ENCODE measurements at places on chromosomes 2 and 18.
A peak's percentile ranks its signal among the peaks of the same experiment; 100 is the strongest.

DNA sequence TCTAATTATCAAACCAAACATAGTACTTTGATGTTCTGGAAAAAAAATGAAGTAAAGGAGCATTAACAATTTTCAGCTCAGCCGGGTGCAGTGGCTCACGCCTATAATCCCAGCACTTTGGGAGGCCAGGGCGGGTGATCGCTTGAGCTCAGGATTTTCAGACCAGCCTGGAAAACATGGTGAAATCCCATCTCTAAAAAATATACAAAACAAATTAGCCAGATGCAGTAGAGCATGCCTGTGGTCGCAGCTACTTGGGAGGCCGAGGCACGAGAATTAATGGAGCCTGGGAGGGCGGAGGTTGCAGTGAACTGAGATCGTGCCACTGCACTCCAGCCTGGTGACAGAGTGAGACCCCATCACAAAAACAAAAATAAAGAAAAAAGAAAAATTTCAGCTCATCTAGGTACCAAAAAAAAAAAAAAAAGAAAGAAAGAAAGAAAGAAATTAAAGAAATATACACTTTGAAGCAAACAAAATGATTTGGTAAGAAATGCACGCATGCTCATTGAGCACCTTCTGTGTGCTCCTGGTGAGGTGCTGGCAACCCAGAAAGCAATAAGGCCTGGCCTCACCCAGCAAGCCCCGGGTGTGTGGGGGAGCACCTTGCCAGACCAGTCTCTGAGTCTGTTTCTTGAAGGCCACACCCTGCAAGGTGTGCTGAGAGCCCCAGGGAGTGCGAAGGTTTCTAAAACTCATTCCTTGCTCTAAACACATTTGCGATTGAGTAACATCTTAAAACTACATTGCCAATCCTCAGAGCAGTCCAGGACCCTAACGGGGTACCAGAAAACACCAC, 133.5 kb downstream of the TFCP2L1 start:
- no peak for DNase-seq

GRCh38 chr2:186605041-186605440, 15.2 kb downstream of the ITGAV start:
- DNase-seq, result no peak

GRCh38 chr2:25586726-25587144, 86.6 kb downstream of the DTNB start:
- DNase-seq, result no peak

DNA sequence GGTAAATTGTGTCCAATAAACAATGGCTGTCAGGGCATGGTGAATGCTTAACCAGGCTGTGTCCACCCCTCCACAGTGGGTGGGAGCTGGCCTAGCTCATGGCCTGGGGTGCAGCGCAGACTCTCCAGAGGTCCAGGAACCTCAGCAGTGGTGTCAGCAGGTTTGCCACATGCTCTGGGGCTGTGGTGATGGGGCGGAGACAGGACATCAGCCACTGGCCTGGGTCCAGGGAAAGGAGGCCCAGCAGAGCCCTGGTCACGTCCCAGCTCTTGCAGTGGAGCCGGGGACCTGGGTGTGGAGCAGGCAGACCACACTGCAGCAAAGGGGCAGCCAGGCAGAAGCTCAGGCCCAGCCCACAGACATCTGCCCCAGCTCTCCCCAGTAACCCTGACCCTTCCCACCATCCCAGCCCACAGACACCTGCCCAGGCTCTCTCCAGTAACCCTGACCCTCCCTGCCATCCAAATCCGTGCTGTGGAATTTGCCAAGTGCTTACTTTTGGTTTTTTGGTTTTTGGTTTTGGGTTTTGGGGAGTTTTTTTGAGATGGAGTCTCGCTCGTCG, 13.8 kb upstream of the KIF1A start:
- no peak for DNase-seq

DNA sequence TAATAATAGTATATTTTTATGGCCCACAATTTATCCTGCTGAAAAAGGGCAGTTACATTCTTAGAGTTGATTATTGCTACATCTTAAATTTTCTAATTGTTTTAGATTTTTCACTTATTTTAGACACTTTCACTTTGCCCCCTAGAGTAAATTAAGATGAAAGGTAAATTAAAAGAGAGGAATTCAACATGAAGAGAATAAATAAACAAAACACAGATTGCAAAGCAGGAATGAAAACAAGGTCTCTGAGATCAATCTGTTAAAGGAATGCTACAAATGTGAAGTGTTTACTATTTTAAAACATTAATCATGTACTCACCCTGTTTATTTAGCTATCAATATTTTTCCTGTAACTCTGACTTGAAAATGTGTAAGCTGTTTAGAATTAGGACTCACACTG, 113.5 kb upstream of the ETAA1 start:
- DNase-seq, result no peak

- DNase-seq, result no peak
Observed at GRCh38 chr2:85778646-85779379, 25.0 kb downstream of the ATOH8 start.

GRCh38 chr2:227007940-227008339, 156.1 kb downstream of the COL4A4 start:
- no peak for DNase-seq

- DNase-seq, result no peak
Observed at GRCh38 chr2:28267282-28267681, 125.4 kb upstream of the FOSL2 start.

DNA sequence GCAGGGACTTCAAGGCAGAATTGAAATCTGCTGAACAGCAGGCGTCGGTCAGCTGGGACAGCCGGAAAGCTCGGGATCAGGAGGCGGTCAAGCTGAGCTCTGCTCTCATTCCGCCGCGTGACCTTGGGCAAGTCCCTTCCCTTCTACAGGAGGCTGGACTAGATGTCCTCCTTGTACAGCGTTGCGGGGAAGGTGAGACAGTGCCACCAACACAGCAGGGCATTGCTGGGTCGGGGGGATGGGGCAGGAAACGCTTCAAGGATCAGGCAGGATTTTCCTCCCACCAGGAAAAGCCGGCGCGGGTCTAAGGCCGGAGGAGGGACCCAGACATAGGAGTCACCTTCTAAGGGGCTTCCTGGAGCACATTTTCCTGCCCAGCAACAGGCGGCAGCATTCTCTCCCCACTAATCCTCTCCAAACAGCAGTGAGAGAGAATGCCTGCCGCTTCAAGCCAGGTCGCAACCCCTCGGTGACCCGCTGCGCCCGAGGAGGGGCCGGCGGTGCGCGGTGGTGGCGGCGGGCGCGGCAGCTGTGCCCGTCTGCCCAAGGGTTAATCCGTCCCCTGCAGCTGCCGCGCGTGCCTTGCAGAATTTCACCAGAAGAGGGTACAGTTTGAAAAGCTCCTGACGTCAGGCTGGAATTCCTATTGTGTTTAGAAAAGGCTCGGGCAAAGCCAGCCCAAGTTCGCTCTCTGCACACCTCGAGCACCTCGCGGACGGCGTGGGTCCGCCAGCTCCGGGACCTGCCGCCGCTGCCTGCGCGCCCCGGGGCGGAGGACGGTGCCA, at the start of gene KCNF1:
Gene KCNF1 (plus strand): TSS at position 644 of the 785 bp plus-strand sequence. CDS start 493 bp downstream, outside the sequence.
- no peak for DNase-seq

- DNase-seq, result no peak
Observed at GRCh38 chr2:39663187-39663930, 2.4 kb upstream of the TMEM178A start.

GRCh38 chr2:113126845-113127645, at the start of gene IL1RN:
IL1RN (plus strand) TSS chr2:113127598; CDS start chr2:113127625, 27 bp downstream.
- no peak for DNase-seq

GRCh38 chr2:11567631-11568031, 33.8 kb downstream of the GREB1 start:
- DNase-seq, result no peak

DNA sequence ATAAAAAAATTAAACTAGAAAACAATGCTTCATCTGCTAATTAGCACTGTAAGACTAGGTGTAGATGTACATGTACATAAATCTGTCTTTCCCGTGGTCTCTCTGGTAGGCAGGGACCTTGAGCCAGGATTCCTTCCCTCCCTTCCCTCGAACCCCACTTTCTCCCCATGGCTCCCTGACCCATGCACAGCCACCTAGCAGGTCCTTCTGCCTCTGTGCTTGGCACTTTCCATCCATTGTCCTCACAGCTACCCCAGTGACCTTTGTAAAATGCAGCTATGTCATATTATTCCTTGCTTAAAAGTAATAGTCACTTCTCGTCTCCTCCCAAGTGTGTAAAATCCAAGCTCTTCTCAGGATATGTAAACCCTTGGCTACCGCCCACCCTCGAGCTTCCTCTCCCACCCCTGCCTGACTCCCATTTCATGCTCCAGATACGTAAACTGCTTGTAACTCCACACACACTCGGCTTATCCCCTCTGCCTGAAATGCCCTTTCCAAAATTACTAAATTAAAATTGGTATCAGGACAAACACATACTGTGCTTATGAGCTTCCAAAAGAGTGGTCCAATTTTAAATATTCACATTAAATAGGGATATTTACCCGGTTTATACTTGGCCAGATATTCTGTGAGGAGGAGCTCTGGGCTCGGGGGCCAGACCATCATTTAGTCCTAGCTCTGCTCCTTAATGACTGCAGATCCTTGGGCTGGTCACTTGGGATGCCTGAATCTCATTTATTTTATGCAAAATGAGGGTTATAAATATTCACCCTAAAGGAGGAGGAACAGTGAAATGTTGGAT, 54.0 kb upstream of the RALBP1 start:
- no peak for DNase-seq

DNA sequence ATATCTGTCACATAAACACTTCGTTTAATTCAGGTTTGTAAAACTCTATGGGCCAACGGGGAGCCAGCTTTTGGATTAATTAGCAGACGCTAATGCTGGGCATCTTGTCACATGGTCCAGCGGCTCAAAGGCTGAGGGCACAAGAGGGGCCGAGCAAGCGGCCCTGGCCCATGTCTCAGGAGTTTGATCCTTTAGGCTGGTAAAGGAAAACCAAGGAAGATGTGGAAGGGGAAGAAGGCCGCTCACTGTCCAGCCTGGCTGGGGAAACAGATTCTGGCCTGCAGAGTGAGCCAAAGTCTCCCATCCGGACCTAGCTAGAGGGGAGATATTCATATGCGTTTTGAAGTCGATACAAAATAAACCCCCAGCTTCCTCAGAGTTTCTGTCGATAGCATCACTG, 248.6 kb upstream of the SIX2 start:
- no peak for DNase-seq

DNA sequence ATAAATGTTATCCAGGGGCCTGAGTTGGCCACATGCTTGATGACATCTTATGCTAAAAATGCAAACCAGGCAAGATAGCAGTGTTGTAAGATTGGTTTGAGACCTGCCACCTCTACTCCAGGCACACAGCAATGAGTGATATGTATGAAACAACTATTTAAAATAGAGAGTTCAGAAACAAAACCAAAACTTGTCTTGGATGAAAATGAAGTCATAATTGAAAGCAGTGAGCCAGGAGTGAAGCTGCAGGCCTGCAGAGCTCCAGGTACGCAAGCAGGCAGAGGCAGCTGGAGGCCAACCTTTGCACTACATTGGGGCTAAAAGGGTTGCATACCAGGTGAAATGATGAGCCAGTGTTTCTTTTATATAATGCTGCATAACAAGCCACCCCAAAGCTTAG, 89.2 kb upstream of the SPATS2L start:
- no peak for DNase-seq

GRCh38 chr18:41462946-41463345, 492.1 kb upstream of the PIK3C3 start:
- DNase-seq, result no peak

GRCh38 chr2:221501210-221501882, 70.8 kb downstream of the EPHA4 start:
- DNase-seq, result peak; percentile 54

GRCh38 chr2:32874931-32875330, 71.8 kb upstream of the LTBP1 start:
- DNase-seq, result no peak

DNA sequence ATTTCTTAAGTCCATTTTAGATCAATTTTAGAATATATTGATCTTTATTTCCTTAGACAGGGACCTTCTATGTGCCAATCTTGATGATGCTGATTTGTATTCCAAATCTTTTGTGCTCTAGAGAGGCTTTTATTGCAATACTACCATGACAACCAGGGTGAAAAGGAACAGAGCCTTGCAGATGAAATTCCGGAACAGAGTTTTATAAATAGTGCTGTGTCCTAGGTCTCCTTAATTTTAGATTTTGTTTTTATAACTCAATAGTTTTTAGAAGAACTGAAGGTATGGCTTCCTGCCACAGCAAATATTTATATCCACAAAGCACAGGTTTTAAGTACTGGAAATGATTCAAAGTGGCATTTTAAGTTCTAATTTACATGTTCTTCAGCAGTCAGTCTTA, 160.2 kb downstream of the PMAIP1 start:
- DNase-seq, result no peak

GRCh38 chr18:69480460-69480859, 79.8 kb downstream of the DOK6 start:
- no peak for DNase-seq

- peak; percentile 45 for DNase-seq
Observed at GRCh38 chr2:150587547-150588505, 100.4 kb upstream of the RND3 start.

GRCh38 chr2:187982668-187983067, 309.0 kb upstream of the GULP1 start:
- peak; percentile 84 for DNase-seq

DNA sequence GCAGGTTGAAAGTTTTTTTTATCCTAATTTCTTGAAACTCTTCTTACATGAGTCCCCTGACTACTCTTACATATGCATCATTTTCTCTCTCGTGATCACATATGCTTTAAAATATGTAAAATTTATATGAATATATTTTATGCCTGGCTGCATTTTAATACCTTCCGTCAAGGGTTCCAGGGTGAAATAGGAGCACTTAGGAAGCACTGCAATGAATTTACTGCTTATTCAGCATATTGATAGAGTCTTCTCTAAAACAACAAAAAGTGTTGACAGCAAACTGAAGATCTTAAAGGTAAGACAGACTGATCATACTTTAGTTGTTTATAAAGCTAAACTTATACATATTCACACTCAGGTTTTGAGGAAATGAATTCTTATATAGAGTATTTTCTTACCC, 1191.6 kb upstream of the CRIM1 start:
- DNase-seq, result no peak

DNA sequence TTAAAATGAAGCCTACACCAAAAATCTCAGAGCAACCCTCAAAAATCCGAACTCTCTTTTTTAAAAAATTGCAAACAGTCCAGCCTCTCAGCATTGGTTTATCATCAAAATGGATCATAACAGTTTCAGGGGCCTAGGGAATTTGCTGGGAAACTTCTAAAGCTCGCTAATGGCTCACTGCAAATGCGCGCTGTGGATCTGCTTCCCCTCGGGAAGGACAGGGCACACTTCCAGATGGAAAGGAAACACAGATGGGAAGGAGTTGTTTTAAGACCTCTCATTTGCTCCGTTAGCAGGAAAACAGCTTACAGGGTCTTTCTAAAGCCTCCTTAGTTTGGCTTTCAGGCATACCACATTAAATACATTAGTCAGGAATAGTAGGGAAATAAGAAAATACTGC, 27.2 kb downstream of the FECH start:
- DNase-seq, result no peak

DNA sequence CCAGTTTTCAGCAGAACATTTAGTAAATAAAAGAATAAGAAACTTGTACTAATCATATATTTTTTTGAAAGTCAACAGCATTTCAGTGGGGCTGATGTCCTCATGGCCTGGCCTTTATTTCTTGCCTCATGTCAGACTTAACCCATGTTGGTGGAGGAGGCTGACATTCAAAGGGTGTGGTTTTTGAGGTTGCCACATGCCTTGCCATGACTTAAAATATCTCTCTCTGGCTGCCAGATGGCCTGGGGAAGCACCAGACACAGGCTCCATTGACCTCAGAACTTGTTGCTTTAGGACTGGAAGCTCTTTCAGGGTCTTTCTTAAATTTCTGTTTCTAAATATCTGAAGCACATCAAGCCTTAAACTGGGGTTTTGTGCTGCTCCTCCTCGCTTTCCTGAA, 32.5 kb upstream of the CD28 start:
- DNase-seq, result no peak

- DNase-seq, result no peak
Observed at GRCh38 chr2:230661072-230661957, 51.3 kb upstream of the CAB39 start.

Data from GM04503 (cell line).